ENCODE measurements at places on chromosomes 5 and 9.

DNA sequence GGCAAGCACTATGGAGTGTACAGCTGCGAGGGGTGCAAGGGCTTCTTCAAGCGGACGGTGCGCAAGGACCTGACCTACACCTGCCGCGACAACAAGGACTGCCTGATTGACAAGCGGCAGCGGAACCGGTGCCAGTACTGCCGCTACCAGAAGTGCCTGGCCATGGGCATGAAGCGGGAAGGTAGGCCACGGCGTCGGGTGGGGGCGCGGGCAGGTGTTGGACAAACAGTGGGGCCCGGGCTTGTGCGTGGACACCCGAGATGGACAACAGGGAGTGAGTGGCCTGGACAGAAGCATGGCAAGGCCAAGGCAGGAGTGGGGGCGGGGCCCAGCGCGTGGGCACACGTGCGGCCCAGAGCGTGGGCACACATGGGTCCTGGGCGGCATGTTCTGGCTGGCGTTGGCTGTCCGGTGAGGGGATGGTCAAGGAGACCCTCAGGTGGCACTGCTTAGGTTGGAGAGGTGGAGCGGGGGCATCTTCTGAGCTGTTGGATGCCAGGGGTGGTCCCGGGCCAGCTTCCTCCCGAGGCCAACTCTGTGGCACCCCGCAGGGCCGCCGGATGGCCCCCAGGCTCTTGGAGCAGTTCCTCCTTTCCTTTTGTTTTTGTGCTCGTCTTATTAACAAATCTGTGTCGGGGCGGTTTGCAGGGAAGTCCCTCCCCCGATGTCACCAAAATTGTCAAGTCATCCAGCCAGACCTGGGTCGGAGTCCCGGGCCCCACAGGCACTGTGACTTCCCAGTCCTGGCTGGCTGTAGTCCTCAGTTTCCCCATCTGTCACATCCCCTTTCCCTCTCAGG, 82.9 kb downstream of the RXRA start:
- DNase-seq, result no peak

DNA sequence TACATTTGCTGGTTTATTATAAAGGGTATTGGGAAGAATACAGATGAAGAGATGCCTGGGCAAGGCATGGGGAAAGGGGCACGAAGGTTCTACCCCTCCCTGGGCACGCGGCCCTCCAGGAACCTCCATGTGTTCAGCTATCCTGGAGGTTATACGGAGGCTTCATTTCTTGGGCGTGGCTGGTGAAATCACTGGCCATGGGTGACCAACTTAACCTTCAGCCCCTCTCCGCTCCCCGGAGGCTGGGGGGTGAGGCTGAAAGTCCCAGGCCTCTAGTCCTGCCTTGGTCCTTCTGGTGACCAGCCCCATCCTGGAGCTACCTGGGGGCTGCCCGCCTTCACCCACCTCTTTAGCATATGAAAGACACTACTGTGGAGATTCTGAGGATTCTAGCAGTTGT, 17.0 kb upstream of the RNF130 start:
- no peak for DNase-seq

GRCh38 chr5:42454216-42454995, 31.2 kb downstream of the GHR start:
- no peak for DNase-seq

DNA sequence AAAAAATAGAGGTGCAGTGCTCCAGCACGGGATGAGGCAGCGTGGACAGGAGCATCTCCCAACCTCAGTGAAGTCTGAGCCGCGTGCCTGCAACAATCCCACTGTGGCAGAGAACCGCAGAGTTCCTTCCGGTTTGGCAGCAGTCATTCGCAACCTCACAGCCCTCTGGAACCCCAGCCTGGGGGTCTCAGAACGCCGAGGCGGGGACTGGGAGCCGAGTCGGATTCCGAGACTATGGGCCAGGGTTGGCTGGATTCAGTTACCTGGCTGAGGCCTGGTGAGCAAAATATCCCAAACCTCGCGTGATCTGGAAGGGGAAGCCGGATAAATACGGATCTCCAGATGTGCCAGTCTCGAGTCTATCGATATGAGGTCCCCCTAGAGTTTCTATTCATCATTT, 27.0 kb downstream of the CDKN2A start:
- DNase-seq, result no peak

DNA sequence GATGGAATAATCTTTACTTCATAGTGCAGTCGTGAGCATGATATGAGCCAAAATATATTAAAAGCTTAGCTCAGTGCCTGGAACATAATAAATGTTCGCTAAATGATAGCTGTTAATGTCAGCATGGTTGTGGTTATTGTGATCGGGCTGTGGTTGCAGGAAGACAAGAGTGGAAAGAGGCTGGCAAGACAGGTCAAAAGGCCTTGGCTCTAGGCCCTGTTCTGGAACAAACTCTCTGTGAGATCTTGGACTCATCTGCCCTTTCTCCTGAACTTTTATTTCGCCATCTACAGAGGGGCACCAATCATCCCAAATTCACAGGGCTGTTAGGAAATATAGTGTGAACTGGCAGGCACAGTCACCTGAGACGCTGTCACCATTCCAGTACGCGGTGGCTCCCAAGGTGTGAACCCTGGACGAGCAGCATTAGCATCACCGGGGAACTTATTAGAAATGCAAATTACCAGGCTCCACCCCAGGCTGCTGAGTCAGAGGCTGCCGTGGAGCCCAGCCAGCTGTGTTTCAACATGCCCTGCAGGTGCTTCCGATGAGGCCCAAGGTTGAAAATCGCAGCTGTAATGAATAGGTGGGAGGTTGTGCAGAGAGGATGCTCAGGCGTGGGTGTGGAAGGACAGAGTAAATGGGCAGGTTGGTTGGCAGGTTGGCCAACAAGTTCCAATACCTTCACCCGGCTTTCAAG, 50.2 kb upstream of the SAP30L start:
- DNase-seq, result no peak

- no peak for DNase-seq
Observed at GRCh38 chr5:39202597-39203274, 16.6 kb downstream of the FYB1 start.

GRCh38 chr9:16901590-16901989, 31.1 kb upstream of the BNC2 start:
- DNase-seq, result no peak

- no peak for DNase-seq
Observed at GRCh38 chr5:68242743-68243142, 27.2 kb downstream of the PIK3R1 start.

DNA sequence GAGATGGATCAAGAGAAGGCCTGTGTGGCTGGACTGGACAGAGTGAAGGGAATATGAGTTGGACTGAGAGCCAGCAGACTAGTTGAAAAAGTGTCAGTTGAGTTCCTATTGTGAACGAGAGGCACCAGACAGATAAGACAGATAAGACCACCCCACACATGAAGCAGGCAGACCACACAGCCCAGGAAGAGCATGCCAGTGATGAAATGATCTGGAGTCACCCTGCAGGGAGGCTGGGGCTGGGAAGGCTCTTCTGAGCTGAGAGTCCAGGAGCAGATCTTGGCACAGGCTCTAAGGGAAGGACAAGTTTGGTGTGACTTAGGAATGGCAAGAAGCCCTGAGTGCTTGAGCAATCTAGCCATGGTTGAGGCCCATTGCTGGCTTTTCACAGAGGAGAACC, 10.6 kb upstream of the SLC25A48 start:
- no peak for DNase-seq

DNA sequence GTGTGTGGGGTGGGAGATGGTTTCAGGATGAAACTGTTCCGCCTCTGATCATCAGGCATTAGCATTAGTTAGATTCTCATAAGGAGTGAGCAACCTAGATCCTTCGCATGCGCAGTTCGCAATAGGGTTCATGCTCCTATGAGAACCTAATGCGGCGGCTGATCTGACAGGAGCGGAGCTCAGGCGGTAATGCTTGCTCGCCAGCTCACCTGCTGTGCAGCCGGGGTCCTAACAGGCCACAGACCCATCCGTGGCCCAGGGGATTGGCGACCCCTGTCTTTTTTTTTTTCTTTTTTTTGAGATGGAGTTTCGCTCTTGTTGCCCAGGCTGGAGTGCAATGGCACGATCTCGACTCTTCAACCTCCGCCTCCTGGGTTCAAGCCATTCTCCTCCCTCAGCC, 119.1 kb downstream of the KCNIP1 start:
- no peak for DNase-seq

GRCh38 chr9:127723444-127723843, 7.6 kb downstream of the TTC16 start:
- DNase-seq, result no peak

DNA sequence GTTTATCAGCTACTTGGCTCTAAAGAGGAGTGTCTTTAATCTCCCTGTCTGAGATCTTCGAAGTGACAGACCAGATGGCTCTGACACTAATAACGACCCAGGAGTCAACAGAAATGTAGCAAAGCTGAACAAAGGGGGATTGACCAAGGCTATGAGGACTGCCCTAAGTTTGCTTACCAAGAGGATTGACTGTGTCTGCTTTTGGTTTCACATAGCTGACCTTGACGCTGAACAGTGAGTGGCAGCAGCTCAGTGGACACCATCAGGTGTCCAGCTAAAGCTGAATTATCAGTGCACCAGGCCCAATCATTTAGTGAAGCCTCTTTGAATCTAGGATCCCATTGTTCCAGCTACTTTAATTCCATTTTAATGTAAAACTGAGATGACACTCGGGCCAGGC, 262.6 kb downstream of the COX7C start:
- DNase-seq, result no peak

- DNase-seq, result no peak
Observed at GRCh38 chr9:124345063-124345462, 70.2 kb downstream of the PSMB7 start.

DNA sequence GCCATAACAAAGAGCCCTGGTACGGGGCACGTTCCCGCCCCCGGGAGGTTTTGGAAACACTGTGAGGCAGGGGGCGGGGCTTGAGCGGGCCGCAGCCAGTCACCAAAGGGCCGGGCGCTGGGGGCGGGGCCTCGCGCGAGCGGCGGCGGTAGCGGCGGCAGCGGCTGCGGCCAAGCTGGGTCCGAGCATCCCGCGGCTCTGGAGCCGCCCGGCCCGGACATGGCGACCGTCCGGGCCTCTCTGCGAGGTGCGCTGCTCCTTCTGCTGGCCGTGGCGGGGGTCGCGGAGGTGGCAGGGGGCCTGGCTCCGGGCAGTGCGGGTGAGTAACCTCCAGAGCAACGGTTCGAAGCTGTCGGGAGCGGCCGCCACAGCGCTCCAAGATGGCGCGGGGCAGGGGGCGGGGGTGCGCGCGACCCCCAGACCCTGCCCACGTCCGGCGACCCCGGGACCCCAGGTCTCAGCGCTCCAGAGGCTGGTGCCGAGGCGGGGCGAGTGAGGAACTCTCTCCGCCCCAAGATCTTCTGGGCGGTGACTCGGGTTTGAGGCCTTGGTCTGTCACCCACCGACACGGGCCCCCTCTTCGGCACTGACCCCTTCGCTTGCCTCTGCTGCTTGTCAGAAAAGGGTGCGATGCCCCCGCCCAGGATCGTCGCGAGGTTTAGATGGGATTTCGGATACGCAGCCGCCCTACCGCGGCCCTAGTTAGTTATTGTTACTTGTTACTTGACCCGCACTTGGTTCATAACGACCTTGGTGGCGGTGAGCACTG, at the start of gene RECK:
TSS of gene RECK (plus strand) at position 134 of the 769 bp plus-strand sequence. CDS start at position 220, 86 bp downstream.
- DNase-seq, result peak; percentile 92

- no peak for DNase-seq
Observed at GRCh38 chr9:127941961-127942215, 4.2 kb upstream of the DPM2 start.

DNA sequence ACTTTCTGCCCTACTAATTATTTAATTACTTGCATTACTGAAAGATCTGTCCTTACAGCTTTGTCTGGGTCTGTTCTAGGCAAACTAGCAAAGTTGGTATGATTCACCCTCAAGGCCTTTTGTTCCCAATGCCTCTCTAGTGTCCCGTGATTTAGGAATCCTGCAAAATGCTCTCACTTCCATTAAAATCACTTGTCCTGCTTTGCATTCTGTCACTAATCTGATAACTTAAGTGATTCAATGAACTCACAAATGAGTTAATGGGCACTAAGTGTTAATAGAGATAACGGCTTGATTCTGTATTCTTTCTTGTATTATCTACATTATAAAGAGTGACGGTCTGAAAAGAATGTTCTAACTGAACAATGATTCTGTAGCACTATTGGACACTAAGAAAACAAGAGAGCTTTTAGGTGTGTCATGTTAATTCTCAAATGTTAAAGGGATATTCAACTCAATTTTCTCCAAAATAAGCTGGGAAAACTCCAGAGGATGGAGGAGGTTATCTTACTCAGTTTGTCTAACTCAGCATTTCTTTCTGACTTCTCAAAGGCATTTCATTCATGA, 697.3 kb downstream of the CETN3 start:
- no peak for DNase-seq

DNA sequence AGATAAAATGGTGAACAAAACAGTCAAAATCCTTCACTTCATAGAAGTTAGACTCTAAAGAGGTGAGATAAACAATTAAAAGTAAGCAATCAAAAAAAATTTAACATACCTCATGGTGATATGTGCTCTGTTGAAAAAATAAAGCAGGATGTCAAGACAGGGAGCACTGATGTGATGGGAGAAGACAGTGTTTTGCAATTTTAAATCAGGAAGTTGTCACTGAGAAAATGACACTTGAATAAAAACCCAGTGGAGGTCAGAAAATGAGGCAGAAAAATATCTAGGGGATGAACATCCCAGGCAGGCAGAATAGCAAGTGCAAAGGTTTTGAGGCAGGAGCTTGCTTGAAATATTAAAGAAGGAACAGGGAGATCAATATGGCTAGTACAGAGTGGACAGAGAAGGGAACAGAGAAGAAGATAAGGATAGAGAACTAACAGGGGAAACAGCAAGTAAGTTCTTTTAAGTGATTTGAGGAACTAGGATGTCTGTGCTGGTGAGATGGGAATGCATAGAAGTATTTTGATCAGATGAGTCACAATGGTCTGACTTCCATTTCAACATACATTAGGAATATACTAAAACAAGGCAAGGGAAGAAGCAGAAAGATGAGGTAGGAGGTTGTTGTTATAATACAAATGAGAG, 130.4 kb downstream of the CHSY3 start:
- DNase-seq, result no peak

DNA sequence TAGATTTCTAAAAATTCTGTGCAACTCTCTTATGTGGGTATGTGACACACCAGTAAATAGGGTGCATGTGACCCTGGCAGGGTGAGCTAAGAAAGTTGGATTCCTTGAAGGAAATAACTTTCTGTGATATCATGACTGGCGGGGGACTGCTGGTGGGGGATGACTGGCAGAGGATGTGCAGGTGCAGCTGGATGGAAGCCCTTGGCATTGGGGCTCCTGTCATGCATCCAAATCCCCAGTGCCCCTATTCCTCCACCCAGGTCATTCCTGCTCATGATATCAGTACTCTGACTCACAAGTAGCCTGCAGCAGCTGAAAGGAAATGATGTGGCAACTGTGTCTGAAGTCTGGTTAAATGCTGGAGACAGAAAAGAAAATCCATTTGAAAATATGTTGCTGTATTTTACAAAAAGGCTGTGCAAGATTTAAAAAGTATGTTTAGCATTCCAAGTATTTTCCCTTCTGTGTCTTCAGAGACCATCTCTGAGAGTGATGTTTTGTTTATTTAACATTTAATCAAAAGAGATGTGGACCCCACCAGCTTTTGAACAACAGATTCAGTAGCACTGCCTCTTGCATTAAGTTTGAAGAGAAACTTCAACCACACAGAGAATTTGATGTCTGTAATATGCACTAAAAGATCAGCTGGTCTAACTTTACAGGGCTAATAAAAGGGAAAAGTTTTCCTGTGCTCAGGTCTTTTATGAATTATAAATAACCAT, 17.9 kb upstream of the ZSWIM6 start:
- DNase-seq, result no peak
